ENCODE measurements at places on chromosomes 5 and 9.
A peak's percentile ranks its signal among the peaks of the same experiment; 100 is the strongest.

- no peak for DNase-seq
Measured at GRCh38 chr9:131609099-131609830, 63.9 kb downstream of the PRRT1B start.

DNA sequence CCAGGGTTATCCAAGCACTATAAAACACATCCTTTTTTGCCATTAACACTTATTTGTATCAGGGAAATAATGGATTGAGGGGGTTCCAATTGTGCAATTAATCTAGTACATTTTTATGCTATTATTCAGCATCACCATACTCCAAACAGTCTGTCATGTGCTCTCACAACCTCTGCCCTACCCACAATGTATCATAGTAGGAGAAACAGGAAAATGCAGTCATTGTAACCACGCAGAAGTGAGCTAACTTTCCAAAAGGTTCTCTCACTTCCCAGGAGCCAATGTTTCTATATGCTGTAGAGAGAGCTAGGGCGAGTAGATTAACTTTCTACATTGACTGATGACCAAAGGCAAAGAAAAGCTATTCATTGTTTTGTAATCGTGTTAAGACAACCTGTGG, 29.8 kb downstream of the DAB2 start:
- no peak for DNase-seq

DNA sequence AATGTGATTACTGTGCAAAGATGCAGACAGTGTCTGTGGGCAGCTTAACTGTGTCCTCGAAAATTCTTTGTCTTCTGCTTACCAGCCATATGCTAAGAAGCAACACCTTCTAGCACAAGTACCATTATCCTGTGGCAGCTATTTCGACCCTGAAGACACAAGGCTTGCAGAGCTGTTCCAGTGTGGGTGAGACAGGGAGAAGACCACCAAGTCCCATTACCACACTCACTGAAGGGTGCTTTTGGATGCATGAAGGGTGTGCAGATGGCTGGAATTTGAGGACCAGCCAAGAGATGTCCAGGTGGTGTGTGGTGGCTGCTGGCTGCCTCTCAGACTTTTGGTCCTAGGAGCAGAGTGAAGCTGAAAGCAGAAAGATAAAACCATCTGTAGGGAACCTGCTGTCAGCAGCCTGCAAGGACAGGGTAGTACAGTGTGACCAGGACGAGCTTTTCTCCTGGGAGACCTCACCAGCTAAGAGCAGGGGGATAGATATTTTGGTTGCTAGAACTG, 161.8 kb downstream of the ICE1 start:
- DNase-seq = no peak

GRCh38 chr9:125649826-125650225, 57.2 kb downstream of the MAPKAP1 start:
- no peak for DNase-seq

DNA sequence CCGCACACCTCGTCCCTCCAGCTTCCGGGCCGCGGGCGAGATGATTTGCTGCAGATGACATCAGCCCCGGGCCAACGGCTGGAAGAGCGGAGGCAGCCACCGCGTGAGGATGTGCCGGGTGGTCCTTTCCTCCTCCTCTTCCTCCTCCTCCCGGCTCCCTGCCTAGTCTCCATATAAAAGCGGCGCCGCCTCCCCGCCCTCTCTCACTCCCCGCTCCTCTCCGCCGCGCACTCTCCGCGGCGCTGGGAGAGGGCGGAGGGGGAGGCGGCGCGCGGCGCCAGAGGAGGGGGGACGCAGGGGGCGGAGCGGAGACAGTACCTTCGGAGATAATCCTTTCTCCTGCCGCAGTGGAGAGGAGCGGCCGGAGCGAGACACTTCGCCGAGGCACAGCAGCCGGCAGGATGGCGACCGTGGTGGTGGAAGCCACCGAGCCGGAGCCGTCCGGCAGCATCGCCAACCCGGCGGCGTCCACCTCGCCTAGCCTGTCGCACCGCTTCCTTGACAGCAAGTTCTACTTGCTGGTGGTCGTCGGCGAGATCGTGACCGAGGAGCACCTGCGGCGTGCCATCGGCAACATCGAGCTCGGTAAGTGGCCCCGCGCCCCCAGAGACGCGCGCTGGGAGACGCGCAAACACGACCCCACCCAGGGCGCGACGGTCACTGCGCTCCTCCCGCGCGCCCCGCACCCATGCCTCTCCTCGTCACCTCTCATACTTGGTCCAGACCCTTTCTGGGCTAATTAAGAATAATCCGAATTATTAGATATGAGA, at the start of gene MAP1B:
MAP1B (plus strand) TSS at position 345 of the 770 bp plus-strand sequence; CDS start at position 402, 57 bp downstream.
- no peak for DNase-seq

GRCh38 chr5:51148437-51148836, 234.8 kb upstream of the ISL1 start:
- DNase-seq = no peak

DNA sequence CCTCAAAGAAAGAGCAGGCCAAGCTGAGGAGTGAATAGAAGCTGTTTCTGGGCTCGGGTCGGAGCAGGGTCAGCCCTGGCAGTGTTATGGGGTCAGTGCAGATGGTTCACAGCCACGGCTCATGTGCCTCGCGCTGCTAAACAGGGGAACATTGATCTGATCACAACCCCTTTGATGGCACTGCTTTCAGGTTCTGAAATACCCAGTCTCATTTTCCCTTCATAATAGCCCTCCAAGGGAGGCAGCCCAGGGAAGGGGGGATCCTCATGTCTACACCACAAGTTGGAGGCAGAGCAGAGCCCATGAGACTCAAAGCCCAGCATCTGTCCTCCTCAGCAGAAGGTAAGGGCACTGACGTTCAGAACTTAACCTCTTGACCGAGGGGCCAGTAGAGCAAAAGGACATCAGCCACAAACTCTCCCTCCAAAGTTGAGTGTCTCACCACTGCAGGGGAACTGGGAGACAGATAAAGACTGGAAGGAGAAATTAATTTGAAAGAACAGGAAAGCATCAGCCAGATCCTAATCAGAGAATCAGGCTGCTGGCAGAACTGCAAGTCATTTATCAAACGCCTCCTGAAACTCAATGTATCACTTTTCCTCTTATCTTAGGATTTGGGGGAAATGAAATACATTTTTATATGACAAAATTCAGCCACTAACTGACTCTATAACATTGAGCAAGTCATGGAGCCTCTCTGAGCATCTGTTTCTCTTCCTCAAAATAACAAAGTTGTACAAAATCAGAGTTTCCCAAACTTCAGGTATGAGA, 110.6 kb downstream of the SH3TC2 start:
- no peak for DNase-seq

DNA sequence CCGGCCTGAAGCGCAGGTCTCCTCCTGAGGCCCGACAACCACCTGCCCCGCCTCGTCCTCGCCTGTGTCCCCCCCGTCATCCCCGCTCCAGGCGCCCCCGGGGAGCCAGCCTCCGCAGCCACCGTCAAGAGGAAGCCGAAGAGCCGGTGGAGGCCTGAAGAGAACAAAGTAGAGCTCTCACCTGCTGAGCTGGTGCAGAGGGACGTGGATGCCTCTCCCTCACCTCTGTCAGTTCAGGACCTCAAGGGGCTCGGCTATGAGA, 169.9 kb downstream of the HINT1 start:
- no peak for DNase-seq

GRCh38 chr5:113161806-113162205, 185.2 kb downstream of the DCP2 start:
- no peak for DNase-seq

DNA sequence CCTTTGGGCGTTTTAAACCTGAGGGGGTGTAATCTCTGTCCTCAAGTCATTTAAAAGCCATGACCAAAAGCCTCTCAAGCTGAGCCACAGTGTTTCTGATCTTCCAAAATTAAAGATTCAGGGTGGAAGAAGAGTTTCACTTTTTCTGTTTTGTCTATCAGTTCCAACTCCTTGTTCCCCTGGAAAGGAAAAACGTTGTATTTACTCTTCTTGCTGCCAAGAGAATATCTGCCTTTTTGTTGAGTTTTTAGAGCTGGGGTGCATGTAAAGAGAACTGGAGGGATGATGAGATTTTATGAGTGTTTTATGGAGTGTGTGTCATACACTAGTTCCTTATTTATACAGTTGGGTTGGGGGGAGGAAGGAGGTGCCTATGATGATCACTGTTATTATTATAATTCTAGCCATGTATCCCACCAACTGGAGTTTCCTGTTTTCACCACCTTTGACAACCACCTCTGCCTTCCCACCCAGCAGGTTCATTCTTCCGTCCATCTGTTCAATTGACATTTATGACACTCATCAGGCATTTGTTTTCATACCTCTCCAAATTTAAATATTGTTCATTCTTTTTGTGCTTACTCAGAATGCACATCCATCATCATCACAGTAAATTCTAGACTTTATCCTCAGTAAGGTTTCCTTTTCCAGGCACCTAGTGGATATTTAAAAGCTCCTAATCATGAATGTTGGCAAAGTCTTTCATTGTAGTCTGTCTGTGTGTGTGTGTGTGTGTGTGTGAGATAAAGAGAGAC, 97.9 kb upstream of the MPDZ start:
- no peak for DNase-seq

GRCh38 chr5:60455589-60455988, 244.4 kb downstream of the DEPDC1B start:
- no peak for DNase-seq

DNA sequence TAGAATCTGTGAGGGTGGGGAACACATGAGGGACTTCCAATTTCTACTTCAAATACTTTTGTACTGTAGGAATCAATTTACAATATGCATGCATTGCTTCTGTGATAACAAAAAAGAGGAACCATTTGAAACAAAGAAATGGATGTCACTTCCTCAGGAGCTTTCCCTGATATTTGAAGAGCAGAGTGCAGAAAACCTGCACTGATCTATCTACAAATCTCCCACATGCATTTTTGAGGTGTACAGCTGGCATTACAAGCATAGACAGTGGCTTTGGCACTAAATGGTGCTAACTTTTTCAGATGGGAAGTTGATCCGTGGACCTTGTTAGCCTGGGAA, 27.7 kb downstream of the YIPF5 start:
- no peak for DNase-seq

DNA sequence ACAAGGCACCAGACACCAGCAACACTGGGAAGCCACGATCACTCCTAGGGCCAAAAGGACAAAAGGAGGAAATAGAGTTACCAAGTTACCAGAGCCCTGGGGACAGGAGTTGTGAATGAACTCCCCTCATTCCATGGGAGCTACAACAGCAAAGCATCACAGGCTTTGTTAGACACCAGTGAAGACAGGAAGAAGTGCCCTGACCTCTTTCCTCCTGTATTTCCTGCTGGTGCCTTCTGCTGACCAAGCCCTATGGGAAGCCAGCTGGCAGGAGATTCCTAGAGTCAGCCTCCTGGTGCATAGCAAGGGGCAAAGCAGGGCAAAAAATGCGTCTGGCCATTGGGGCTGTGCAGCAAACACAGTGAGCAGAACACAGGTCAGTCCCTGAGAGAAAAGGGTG, 374.7 kb downstream of the ZSWIM6 start:
- no peak for DNase-seq

GRCh38 chr9:37916471-37917312, 12.8 kb upstream of the SLC25A51 start:
- no peak for DNase-seq

DNA sequence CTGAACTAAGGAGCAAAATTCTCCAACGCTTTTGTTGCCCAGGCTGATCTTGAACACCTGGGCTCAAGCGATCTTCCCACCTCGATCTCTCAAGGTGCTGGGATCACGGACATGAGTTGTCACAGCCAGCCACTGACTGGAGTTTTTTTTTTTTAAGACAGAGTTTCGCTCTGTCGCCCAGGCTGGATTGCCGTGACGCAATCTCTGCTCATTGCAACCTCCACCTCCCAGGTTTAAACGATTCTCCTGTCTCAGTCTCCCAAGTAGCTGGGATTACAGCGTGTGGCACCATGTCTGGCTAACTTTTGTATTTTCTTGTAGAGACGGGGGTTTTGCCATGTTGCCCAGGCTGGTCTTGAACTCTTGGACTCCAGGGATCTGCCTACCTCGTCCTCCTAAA, 58.2 kb downstream of the EHMT1 start:
- no peak for DNase-seq

DNA sequence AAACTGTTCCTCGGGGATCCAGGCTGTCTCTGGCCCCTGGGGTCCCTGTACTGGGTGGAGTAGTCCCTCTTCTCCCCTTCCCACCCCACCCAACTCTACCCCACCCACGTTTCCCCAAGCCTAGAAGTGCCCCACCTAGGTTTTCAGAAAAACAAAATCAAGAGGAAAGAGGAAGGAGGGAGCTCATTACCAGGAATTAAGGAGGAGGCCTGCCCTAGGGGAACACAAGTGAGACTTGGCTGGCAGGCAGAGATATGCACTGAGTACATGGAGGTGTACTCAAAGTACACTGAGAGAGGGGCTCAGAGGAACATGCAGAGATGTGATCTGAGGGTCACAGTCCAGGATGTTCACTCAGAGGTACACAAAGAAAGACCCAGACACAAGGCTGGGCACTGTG, 10.2 kb downstream of the AQP3 start:
- no peak for DNase-seq

- DNase-seq = peak; percentile 60
Measured at GRCh38 chr9:20209391-20210340, 412.6 kb downstream of the MLLT3 start.

DNA sequence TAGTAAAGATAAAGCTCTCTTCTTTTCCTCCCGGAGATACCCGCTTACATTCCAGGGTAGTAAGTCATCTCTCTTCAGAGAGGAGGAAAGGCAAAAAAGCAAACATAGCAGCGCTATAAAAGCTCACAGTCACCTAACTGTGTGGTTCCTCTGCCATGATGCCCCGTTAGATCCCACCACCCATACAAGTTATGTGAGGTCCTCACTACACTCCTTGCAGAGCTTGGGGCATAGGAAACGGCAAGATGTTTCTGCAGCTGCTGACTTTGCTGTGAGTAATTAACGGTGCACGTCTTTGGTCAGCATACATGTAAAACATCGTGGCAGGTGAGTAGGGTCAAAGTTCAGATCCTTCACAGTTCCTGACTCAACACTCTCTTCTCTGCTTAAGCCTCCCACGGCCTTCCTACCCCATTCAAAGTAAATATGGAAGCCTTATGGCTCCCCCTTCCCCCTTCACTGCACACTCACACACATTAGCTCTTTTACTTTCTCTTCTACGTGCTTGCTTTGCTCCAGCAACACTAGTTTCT, 218.9 kb downstream of the DIRAS2 start:
- DNase-seq = no peak

GRCh38 chr5:30100929-30101328, 1092.6 kb upstream of the CDH6 start:
- no peak for DNase-seq

DNA sequence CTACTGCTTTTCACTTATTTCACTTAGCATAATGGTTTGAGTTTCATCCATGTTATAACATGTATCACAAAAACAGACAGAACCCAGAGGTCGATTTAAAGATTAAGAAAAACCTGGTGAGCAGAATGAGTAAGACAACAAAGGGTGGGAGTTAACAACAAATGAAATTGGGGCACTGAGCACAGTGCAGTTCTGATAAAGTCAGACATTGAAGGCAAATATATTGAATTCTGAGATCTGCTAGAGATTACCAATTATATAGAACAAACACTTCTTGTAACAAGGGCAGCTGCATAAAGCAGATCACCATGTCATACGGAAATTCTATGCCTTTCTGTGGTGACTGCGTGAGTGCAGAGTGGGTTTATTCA, 517.3 kb upstream of the RORB start:
- no peak for DNase-seq

- DNase-seq = no peak
Measured at GRCh38 chr5:1111241-1111726, 579 bp downstream of the SLC12A7 start.
